Stimulated activated CD4-positive, alpha-beta T cell treated with anti-CD3 and anti-CD28 coated beads, TNF-alpha, amount 100 ng/mL, for 4 hours (primary cell): ENCODE measurements at places on chromosomes 11 and 22.

- no peak for DNase-seq
These were observed at the start of gene GPR152 for GRCh38 chr11:67452141-67452952. Gene GPR152 (minus strand): TSS chr11:67452729. CDS start chr11:67452724, 5 bp downstream.

DNA sequence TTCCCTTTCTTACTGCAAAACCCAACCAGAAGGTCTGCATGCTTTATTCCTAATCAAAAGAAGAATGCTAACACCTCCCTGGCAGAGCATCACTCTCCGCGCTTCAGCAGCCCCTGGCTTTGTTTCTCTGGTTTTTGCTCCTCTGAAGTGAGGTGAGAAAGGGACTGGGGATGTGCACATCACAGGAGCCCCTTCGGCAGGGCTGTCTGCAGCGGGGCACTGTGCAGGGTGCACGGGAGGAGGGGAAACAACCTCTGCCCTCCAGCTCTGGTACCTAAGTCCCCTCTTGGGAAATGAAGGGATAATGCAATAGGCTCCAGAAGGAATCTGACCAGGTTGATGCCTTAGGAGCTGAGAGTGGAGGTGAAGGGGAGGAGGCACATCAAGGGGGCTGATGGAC, 312.7 kb downstream of the NTM start:
- DNase-seq = no peak

DNA sequence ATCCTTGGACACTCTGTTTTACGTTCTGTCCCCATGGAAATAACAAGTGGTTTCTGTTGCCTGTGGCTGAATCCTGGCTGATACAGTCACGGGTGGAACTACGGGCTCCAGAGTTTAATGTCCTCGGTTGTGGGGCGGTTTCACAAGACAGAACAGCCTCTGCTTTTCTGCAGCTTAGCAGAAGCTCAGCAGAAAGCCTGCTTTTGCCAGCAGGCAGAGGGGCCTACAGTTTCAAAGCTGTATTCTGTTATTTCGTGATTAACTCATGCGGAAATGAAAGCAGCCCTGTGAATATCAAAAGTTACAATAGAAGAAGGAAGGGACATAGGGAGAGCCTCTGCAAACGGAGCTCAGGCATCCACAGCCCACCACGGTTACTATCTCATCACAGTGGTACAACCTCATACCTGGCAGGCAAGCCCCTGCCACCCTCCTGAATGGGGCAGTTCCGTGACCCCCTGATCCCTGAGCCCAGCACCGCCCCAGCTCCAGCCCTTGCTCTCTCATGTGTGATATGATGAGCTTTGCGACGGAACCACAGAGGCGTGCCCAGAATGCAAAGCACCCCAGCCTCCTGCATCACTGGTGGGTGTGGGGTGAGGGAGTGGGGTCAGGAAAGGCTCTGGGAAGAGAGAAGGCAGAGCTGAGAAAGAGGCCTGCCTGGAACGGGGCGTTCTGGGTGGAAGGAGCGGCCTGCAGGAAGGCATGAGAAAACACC, 360.6 kb downstream of the BRD1 start:
- no peak for DNase-seq

DNA sequence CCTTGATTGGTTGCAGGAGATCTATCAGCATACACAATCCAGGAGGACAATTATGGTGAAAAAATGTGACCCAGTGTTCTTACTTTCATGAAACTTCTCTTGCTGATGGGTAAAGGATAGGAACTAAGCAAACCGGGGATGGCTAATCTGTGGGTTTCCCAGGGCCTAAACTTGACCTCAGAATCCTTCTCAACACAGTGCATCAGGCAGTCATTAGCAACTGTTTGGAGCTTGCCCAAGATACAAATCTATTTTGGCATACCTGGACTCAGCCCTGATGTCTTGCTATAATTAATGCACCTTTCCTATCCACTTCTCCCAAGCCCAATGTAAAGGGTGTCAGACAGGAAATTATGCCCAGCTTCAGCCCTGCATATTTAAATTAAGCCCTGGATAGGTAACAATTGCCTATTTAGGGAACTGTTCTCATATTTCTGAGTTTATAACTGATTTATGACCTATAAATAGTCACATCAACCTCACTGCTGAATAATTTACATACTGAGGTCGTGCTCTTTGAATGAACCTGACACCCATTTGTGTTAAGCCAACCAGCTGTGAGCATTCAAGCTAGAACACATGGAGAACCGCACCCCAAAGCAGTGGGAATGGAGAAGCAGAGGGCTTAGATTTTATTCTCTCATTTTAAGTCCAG, 9.2 kb upstream of the PHF21A start:
- DNase-seq = no peak

- DNase-seq = no peak
These were observed 28.8 kb downstream of the SLN start for GRCh38 chr11:107683061-107683460.

DNA sequence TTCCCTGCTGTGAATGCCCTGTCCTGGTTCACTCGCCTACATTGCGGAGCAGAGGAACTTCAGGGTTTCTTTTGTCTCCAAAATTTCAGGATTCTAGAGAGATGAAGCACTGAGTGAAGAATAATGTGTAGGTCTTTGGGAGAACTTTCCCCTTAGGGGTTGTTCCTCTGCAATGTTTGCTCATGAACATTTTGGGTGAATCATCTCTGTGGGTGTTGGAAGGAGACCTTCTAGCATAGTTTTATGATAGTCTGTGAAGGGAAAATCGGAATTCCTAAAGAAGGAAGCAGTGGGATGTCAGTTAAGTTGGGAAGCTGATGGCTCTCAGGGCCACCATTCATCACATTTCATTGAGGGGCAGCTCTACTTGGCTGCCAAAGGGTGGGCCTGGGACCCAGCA, 64.8 kb downstream of the MIAT start:
- no peak for DNase-seq

DNA sequence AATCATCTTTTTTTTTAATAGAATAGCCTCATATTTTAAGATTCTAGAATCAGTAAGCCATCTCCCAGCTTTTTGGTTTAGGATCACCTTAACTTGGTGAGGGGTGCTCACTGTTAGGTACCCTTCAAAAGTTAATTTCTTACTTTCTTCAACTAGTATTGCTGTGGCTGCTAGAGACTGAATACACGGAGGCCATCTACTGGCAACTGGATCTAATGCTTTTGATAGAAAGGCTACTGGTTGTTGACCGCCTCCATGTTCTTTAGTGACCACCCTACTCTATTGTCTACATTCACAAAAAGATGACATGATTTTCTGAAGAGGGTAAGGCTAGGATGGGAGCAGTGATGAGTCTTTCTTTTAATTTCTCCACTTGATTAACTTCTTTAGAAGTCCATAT, 16.7 kb upstream of the ALDH3B2 start:
- DNase-seq = no peak

- DNase-seq = no peak
These were observed 148.0 kb downstream of the CTTN start for GRCh38 chr11:70546191-70546940.

- peak; percentile 11 for DNase-seq
These were observed 615 bp downstream of the FADS3 start for GRCh38 chr11:61890529-61891330.

GRCh38 chr11:113295993-113296392, 18.4 kb upstream of the TTC12 start:
- DNase-seq = no peak

- no peak for DNase-seq
These were observed 131.6 kb downstream of the ETS1 start for GRCh38 chr11:128455766-128456165.

DNA sequence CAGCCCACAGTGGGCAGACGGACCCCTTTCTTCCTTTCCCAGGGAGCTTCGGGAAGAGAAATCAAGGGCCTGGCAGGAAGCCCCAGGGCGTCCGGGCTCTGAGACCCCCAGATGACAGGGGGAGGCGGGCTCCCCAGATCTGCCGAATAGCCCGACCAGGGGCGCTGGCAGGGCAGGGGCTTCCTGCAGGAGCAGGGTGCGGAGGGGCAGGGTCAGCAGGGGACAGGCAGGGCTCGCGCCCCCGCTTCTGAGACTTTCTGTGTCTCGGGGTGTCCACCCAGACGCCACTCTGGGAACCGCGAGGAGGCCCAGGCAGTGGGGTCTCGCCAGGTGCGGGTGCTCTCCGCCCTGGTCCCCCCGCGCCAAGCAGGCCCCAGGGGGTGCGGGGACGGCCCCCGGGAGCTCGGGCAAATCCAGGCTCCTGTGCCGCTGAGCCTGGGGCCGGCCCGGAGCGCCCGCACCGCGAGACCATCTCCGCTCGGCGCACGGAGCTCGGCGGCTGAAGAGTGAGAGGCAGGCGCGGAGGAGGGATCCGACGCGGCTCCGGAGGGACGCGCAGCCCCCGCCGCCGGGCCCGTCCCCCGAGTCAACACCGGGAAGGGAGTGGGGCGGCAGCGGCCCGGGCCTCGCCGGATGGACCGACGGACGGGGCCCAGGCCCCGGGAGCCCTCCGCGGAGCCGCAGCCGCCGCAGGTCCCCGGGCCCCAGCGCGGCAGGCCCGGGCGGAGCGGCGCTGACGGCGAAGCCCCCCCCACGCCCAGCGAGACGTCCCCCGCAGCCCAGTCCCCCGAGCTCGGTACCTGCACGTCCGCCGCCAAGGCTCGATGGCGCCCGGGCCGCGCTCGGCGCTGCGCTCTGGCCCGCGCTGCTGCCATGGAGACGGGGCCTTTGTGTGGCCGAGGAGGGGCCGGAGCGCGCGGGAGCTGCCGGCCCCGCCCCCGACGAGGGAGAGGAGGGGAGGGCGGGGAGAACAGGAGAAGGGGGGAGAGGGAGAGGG, at the start of gene PLXNB2:
Gene PLXNB2 (minus strand): TSS at position 894 of the 997 bp plus-strand sequence. CDS start 17,062 bp downstream, outside the sequence.
- DNase-seq = no peak

- no peak for DNase-seq
These were observed 3.6 kb downstream of the ANKRD13D start for GRCh38 chr11:67292671-67293070.

- no peak for DNase-seq
These were observed 53.5 kb downstream of the PRR5L start for GRCh38 chr11:36349351-36350136.

GRCh38 chr11:62402226-62402959, 16.4 kb upstream of the SCGB1A1 start:
- peak; percentile 45 for DNase-seq

GRCh38 chr11:80519596-80520506, 1079.0 kb upstream of the TENM4 start:
- DNase-seq = no peak

GRCh38 chr11:65003282-65003681, 6.5 kb upstream of the BATF2 start:
- no peak for DNase-seq

- DNase-seq = no peak
These were observed 15.2 kb downstream of the MB start for GRCh38 chr22:35601743-35602615.

DNA sequence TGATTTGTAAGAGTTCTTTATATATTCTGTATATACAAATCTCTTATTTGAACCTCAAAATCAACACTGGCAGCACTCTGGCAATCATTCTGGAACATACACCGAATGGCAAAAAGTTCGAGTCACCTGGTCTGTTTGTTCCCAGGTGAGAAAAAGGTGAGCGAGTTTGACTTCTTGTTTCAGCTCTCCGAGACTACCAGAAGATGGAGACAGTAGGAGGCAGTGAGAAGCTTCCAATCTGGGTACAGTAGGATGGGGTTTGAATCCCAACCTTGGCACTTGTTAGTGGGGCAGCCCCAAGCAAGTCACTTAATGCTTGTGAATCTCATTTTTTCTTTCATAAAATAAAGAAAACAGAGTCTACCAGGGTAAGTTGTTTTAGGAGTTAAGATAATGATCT, 76.4 kb downstream of the C2CD3 start:
- no peak for DNase-seq

DNA sequence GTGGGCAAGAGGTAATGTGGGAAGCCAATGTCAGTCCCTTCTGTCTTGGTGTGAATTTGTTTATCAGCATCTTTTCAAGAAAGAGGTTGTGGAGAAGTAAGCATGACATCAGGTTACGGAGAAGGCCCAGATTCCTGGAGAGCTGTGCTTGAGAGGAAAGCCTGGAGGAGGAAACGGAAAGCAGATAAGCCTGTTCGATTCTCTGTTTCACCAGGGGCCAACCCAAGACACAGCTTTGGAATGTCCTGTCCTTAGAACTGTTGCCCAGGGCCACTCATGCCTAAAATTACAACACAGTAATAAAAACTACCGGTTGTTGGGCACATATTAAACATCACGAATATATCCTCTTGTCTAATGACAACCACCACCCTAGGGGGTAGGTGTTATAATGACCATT, 148.5 kb downstream of the NAV2 start:
- no peak for DNase-seq

DNA sequence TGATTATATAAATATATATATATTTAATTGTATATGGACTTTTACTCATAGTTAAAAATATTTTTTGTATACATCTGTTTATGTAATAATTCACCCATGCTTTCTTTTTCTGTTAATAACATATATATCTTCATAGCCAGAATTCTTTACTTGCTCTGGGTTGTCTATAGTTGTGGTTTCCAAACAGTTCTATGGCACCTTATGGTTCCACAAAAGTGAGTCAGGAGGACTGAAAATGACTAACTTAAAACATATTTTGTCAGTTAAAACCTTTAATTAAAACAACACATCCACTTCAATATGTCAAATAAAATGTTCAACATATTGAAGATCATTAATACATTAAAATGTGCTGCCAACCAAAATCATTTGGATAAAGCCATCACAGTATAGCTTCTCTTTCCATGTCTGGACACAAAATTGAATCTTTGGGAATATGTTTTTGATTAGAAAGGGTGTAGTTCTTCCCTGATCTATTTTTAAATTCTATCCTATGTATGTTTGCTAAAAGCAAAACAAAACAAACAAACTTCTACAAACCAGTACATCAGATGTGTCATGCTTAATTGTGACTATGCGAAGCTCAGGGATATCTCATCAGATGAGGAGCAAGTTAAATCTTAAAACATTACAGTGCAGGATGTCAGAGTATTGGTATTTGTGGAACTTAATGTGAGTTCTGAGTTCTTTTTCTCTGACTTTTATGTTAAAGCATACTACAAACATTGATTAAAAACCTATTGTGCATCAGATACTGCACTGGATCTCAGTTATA, 1488.4 kb upstream of the TENM4 start:
- DNase-seq = no peak

DNA sequence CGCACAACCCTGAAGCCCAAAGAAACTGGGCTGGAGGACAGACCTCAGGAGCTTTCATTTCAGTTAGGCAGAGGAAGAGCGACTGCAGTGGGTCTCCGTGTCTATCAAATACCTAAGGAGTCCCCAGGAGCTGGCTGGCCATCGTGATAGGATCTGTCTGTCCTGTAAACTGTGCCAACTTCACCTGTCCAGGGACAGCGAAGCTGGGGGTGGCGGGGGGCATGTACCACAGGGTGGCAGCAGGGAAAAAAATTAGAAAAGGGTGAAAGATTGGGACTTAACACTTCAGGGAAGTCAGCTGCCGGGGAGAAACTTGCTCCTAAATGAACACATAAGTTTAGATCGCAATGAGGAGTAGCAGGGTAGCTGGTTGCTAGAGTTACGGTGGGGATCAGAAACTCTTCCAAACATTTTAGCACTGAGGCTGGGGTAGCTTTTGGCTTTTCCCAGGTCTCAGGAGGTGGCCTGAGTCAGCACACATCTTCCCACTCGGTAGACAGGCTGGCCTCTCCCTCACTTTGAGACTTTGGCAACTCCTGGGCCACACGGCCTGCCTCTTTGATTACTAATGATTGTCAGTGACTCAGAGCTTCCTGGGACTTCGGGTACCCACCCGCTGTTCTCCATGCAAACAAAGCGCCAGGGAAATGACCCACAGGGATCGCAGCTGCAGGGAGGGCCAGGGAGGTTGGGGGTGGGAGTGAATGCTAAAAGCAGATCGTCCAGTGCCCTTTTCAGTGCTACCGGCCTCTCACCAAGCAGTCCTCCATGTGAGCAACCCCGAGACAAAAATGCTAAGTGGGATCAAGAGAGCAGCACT, 2.9 kb upstream of the MTFP1 start:
- no peak for DNase-seq
